CD4-positive, alpha-beta T cell treated with Interleukin-15 for 4 hours (primary cell): ENCODE measurements at places on chromosomes 2 and 18.

GRCh38 chr18:74778191-74778847 lies 180.6 kb downstream of the ZNF407 start:
- DNase-seq: no peak

DNA sequence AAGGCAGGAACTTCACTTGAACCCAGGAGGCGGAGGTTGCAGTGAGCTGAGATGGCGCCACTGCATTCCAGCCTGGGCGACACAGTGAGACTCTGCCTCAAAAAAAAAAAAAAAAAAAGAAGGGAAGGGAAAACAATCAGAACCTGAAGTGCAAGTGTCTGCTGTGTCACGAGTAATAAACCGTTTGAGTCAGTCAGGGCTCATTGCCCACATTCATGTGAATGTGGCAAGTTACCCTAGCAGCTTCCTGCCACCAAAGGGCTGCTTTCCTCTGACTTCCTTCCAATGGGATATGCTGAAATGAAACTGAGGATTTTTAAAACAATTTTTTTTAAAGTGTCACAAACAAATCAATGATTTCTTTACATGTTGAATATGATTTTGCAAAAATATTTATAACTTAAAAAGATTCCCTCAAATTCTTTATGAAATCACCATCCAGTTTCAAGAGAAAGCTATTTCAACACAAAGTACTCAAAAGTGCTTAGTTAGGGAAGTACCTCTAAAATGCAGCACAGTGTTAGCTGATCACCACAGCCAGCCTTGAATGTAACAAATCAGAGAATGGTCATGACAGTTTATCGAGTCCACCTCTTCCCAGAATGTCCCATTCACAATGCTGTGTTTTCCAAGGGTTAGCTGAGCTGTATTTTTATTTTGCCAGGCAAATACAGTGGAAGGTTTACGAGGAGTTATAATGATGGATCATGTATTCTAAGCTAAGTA lies 36.4 kb downstream of the WDSUB1 start:
- no peak for DNase-seq

DNA sequence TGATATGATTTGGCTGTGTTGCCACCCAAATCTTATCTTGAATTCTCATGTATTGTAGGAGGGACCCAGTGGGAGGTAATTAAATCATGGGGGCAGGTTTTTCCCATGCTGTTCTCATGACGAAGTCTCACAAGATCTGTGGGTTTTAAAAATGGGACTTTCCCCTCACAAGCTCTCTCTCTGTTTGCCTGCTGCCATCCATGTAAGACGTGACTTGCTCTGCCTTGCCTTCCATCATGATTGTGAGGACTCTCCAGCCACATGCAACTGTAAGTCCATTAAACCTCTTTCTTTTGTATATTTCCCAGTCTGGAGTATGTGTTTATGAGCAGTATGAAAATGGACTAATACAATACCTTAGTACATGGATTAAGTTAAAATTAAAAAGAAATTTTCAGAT lies 1094.7 kb upstream of the SLC39A10 start:
- no peak for DNase-seq

DNA sequence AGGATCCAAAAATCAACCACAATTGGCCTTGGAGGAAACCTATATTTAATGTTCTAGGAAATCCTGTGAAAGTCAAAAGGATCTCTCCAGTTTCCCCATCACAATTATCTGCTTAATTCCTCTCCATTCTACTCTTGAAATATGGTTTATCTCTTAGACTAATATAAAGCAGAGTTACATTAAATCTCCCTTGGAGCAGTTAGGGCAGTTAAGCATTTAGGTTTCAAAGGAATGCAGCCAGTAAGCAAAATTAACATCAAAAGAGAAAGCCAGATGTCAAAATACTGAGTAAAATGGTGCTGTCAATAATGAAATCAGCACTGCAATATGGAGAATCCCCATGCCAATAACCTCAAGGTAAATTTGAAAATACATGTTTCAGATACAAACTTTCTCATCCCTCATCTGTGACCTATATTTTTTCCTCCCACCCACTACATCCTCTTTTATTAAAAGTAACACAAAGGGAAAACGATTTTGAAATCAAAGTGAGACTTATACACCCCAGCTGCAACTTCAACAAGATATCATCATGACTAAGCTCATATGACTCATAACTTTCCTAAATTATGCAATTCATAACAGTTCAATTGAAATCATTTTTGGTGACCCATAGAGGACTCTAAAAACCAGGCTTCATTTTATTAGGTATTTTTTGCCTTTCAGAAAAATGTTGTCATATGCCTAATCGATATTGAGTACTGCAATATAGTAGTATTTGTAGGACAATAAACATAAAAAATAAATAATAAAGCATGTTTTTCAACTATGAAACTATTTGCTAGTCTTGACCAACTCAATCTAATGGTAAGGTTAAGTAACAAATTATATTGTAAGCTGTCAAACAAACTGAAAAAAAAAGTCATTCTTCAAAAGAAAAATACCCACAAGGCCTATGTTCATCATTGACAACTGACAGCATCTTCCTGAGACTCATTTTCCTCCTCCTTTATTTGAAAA lies 3.1 kb downstream of the ADAM17 start:
- peak; percentile 59 for DNase-seq
